ENCODE measurements at places on chromosomes 6 and 20. TPM values are rescaled to one million over a fixed set of nuclear protein-coding genes. Genes with fewer than 3 reads are reported as not detected.

MAPK13 gene
- total RNA-seq: 8.1 TPM

CLPSL1 gene
- total RNA-seq: not detected

BPIFB4 gene
- not detected for total RNA-seq

FNDC1 gene
- 0.14 TPM for total RNA-seq

TINAG gene
- total RNA-seq: not detected

All from smooth muscle cell of bladder (primary cell).